GM12891 (cell line): ENCODE measurements at places on chromosomes 7 and 10.

GRCh38 chr7:24143547-24143946 is 140.4 kb upstream of the NPY start:
- no peak for DNase-seq

GRCh38 chr7:46568420-46569132 is 647.5 kb upstream of the IGFBP3 start:
- no peak for DNase-seq

GRCh38 chr10:112790030-112790429 is 160.0 kb upstream of the TCF7L2 start:
- no peak for DNase-seq

GRCh38 chr10:57336865-57337264 is 930.8 kb downstream of the IPMK start:
- no peak for DNase-seq

- DNase-seq = no peak
Measured at GRCh38 chr7:2637505-2638223, 5.9 kb downstream of the TTYH3 start.

DNA sequence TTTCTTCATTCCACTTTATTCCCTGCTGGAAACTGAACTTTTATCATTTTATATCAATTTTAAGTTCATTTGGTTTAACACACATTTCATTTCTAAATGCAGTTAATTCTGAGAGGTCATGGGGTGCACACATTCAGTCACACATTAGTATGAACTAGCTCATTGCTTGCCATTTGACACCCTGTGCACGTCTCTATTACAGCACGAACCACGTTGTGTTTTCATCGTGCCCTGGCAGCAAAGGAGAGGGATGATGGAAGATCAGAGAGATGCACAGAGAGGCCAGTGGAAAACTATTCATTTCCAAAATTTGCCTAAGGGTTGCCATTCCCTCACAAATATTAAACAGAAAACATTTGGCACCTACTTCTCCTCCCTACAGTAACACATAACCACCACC is 45.4 kb downstream of the CTNNA3 start:
- no peak for DNase-seq

DNA sequence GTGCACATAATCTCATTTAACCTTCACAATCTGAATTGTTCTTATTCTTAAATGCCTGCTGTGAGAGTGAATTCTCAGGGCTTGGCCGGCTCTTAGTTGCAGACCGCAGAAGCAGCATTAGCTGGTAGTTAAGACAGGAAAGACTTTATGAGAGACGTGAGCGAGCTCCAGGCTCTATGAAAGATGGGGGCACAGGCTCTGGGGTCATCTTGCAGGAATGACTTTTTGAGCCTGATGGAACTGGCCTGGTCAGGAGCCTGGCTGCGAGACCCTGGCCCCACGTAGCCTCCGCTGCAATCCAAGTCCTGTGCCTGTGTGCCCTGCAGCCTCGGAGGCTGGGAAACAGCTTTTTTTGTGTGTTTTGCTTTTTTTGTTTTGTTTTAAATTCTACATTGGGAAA is 958.8 kb upstream of the ZNF722 start:
- no peak for DNase-seq

DNA sequence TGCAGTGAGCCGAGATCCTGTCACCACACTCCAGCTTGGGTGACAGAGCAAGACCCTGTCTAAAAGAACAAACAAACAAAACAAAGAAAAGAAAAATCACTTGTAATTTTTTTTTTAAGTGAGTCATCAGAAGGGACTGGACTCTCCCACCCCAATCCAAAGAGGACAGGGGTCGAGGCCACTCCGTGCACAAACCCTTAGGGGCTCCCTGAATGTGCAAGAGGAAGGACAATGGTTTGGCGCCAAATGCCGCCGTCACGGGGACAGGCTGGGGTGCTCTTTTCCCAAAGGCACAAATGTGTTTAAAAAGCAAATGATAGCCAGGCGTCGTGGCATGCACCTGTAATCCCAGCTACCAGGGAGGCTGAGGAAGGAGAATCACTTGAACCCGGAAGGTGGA is 23.8 kb downstream of the RCC1L start:
- no peak for DNase-seq

DNA sequence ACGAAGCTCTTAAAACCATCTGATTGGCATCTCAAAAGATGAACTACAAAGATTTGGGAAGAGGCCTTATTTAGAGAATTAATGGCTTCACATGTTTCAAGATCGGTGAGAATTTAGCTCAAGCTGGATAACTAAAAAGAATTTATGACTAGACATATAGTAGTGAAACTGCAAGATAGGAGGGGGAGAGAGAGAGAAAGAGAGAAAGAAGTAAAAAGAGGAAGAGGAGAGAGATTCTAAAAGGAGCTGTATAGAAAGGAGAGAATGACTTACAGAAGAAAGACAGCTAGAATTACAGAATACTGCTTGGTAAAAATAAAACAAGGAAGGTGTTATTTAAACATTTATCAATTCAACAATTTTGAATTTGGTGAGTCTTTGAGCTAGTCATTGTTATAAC is 592.3 kb downstream of the SH2D4B start:
- DNase-seq = no peak

DNA sequence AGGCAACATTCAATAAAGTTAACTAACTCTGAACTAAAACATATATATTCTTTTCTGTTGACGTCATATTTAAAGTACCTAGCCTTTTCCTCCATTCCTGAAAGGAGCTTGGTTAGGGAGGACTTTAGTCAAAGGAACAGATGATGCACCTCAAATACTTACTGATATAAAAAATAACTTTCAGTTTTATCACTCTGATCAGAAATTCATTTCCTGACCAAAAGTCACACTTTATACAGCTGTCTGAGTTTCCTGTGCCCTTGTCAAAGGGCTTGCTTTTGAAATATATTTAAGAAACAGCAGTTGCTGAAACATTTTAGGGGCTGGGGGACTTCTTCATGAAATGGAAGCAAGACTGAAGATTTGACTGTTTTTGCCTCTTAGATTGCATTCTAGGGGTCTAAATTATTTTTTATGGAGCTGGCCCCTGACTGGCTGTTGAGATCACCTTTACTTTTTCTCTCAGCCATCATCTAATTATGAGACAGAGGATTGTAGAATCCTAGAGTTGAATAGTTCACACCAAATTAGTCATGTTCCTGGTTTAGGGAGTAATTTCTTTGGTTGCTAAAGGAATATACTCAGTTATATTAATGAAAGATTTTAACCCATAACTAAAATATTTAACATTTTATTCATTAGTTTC is 46.6 kb downstream of the GLCCI1 start:
- DNase-seq = no peak

DNA sequence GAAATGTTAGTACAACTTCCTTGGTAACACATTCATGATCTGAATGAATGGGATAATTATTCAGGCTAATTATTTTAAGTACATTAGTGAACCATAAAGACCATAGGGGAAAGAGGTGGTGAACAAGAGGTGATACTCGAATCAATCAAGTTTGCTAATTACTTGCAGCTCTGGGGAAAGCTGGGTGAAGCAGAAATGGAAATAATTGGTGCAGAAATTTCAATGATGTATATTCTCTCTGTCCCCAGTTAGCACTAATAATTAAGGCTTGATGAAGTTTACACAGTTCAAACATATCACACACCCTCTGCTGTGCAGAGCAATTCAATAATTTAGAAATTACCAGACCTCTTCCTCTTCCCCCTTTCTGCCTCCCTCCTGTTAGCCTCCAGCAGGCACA is 49.4 kb upstream of the OPALIN start:
- no peak for DNase-seq

DNA sequence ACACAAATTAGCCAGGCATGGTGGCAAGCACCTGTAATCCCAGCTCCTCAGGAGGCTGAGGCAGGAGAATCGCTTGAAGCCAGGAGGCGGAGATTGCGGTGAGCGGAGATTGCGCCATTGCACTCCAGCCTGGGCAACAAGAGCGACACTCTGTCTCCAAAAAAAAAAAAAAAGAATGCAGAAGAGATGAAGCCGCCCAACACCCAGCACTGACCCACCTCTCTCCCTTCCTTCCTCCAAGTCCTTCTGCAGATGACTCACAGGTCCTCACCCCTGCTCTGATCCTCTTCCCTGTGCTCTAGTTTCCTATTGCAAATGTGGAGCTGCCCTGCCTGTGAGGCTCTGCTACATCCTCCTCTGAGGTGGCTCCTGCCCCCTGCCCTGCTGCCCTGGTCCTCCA is 22.0 kb upstream of the OPALIN start:
- DNase-seq = no peak

DNA sequence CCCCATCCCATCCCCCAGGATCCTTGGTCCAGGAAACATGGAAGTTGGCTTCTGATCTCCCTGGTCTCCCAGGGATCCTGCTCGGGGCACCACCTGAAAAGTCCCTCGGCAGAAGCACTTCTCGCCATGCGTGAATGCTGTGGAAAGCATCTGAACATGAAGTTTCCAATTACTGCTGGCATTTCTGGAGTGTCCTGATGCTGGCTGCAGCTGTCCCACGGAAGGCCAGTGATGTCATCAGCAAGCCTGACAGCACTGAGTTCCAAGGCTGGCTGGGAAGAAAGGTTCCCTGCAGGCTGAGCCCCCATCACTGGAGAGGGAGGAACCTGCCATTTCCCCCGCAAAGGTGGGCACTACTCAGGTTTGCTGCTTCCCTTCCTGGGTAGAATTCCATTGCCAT is 71.4 kb downstream of the KCNMA1 start:
- no peak for DNase-seq

- DNase-seq = no peak
Measured at GRCh38 chr10:33520223-33520622, 185.8 kb upstream of the NRP1 start.

GRCh38 chr10:44990302-44990655 is 10.4 kb upstream of the ZNF22 start:
- no peak for DNase-seq

DNA sequence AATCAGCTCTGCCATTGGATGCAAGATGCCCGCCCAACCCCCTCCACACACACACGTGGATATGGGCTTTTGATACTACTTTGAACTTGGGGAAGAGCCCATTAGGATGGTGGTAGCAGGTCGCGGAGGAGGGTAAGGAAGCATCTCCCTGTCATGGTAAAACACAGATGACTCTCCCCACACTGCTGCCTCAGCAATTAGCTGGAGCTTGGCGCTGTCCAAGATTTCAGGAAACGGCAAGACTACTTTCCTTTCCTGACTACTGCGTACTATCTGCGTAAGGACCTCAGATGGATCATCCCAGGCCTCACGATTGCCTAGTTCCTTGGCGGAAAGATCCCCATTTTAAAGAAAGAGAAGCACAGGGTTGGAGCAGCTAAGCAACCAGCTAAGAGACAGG is 134.3 kb downstream of the C10orf90 start:
- DNase-seq = no peak

DNA sequence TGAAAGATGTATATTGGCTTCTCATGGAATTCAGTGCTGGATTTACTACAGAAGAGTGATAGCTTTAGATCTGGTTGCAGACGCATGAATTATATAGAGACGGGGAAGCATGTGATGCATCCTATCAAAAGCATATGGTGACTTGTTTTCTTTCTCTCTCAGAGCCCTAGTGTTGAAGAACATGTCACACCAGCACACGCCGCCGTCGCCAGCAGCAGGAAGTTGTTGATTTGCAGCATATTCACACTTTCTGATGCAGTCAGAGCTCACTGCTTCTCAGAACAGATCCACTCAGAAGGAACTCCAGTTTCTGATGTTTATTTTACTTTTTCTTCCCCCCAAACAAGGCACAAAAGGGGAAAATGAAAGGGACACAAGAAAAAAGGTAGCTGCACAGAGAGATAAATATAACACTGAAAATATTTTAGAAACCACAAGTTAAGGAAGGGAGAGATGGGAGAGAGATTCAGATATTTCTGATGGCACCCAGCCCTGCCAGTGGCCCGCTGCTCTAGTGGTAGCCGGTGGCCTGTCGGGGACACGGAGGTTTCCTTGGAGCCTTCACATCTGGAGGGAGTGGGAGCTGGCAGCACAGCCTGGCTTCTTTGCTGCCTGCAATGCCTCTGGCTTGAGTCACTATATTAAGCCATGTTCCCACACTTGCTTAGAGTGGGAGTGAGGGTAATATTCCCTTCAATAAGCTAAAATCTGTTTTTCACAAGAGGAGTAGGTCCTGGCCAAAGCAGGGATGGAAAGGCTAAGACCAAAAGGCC is 123.2 kb downstream of the NRP1 start:
- DNase-seq = no peak

GRCh38 chr10:110870823-110871297 is 868 bp upstream of the PDCD4 start:
- DNase-seq = no peak

GRCh38 chr10:47402641-47403301 is 18.7 kb upstream of the ZNF488 start:
- no peak for DNase-seq

DNA sequence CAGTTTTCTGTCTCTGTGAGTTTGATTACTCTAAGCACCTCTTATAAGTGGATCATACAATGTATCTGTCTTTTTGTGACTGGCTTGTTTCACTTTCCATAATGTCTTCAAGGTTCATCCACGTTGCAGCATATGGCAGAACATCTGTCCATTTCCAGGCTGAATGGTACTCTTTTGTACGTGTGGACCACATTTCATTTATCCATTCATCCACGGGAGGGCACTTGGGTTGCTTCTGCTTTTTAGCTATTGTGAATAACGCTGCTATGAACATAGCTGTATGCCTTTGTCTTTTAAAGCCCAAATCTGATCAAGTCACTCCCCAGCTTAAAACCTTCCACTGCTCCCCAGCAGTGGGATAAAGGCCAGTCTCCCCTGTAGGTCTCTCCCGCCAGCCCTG is 31.5 kb downstream of the EGFR start:
- DNase-seq = no peak

- no peak for DNase-seq
Measured at GRCh38 chr10:75472685-75473084, 41.3 kb downstream of the LRMDA start.

DNA sequence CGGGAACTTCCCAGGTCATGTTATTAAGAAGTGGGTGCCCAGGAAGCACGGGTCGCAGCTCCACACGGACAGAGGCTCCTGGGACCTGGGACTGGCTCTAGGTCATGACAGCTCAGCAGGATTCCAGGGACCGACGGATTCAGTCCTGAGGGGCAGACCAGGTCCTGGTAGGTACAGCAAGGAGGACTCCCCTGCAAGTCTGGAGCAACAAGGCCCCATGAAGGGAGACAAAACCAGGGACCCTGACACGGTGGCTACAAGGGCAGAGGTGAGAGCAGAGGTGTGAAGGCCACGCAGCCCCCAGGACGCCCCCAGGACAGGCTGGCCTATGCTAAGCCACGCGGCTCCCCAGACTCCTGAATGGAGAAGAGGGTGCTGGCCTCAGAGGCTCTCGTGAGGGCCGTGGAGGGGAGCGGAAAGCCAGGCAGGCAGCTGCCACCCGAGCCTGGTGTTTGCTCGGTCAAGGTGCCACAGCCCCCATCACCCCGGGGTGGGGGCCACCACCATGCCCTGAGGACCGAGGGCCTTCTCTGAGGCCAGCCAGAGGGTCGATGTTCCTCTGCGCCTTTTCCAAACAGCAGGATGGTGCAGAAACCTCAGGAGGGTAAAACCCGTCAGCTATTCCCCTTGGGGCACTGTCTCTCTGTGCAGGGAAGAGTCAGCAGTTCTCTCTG is 348.9 kb downstream of the PTPRN2 start:
- no peak for DNase-seq

GRCh38 chr7:91633013-91633441 is 247.5 kb downstream of the MTERF1 start:
- DNase-seq = no peak
